ENCODE measurements at places on chromosomes 2 and 18.

DNA sequence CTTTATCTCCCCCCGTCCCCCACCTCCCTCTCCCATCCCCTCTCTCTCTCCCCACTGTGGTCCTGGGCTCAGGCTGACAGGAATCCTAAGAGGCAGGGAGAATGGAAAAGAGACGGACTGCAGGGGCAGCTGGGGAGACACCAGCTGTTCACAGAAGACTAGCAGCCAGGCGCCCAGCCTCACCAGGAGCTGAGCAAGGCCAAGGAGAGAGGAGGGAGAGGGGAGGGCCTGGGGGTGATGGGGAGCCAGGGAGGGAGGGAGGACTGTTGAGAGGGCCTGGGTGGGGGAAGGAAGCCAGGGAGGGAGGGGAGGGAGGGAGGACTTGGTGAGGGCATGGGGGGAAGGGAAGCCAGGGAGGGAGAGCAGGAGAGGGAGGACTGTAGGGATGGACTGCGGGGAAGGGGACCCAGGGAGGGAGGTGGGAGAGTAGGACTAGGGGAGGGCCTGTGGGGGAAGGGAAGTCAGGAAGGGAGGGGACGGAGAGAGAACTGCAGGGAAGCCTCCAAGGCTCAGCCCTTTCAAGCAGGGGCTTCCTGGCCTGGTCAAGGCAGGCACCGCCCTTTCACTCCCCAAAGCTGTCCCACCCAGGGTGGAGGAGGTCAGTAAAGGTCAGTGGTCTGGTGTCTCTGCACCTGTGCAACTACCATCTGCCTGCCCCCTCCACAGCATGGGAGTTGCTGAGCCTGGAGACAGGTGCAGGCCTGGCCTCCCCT, 517.7 kb upstream of the MYT1L start:
- DNase-seq: no peak
- H3K27ac ChIP-seq: no peak overlapping the region
- H3K4me3 ChIP-seq: no peak overlapping the region
- no peaks in the 10 kb centered on the region for H3K27me3 ChIP-seq

DNA sequence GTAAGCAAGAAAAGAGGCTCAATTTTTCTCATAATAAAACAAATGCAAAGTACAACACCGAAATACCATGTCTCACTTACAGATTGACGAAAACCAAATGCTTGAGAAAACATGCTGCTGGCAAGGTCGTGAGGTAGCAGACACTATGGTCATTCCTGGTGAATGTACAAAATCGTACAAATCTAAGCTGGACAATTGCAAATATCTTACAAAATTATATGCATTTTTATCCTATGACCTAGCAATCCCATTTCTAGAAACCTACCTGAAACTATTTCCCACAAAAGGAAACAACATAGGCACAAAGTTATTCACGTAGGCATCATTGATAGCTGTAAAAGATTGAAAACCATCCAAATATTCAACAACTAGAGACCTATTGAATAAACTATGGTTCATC, 54.0 kb downstream of the SCG2 start:
- H3K36me3 ChIP-seq: no peaks in the 10 kb centered on the region
- H3K4me3 ChIP-seq: no peak overlapping the region
- no peak overlapping the region for H3K27ac ChIP-seq
- no peaks in the 10 kb centered on the region for H3K27me3 ChIP-seq
- no peak for DNase-seq

DNA sequence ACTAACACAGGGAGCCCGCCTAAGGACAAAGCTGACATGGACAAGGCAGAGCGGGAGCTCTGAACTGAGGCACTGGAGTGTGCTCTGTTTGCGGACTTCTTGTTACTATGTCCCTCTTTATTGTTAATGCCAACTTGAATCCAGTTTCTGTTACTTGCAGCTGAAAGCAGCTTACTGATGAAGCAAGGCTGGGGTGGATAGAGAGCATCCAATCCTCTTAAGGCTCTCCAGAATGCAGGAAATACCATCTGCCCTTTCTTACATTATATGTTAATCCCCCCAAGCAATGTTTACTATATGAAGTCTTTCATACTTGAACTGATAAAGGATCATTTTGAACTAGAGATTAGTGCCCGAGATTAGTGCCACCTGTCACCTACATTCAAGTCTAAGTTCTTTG, 9.4 kb downstream of the FAM210A start:
- no peaks in the 10 kb centered on the region for H3K27me3 ChIP-seq
- H3K4me1 ChIP-seq: peaks cover 7% of the 10 kb centered on the region
- no peak overlapping the region for H3K4me3 ChIP-seq
- no peak for DNase-seq

- no peak overlapping the region for H3K27ac ChIP-seq
- H3K27me3 ChIP-seq: peaks cover 3% of the 10 kb centered on the region
- no peaks in the 10 kb centered on the region for H3K4me1 ChIP-seq
- no peaks in the 10 kb centered on the region for H3K36me3 ChIP-seq
- no peak overlapping the region for H3K4me3 ChIP-seq
- DNase-seq: no peak
These were observed 352.7 kb upstream of the SLC39A10 start for GRCh38 chr2:195304310-195304709.

DNA sequence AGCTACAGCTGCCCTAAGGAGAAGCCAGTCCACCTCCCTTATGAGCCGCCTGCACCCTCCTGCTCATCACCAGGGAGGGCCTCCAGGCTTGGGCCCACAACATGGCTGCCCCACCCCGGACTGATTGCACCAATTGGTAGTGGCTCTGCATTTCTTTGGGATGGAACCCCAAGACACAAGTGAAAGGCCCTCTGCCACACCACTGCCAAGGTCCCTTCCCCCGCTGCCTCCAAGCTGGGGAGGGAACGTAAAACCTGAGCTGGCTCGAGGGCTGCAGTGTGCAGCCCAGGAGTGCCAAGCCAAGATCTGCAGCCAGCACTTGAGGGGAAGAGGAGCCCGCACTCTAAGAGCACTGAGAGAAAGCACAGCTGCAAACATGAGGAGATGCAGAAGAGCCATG, 97.3 kb downstream of the EFEMP1 start:
- no peaks in the 10 kb centered on the region for H3K36me3 ChIP-seq
- H3K27ac ChIP-seq: no peak overlapping the region
- H3K27me3 ChIP-seq: no peaks in the 10 kb centered on the region
- no peaks in the 10 kb centered on the region for H3K4me1 ChIP-seq
- H3K4me3 ChIP-seq: no peak overlapping the region
- DNase-seq: no peak

DNA sequence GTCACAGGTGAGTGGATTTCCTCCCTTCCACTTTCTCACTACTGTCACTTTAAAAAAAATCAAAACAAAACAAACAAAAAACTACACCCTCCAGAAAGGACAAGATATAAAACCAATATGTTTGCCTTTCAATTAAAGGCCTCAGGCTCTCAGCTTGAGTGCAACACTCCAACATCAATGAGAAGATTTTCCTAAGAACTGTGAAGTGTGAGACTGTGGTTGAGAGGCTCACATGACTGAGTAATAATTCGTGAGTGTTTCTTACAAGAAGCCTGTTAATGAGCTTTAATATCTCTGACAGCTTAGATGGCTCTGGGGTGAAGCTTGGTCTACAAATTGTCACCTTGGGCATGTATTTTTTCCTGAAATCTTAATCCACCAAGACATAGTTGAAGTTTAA, 216.1 kb downstream of the ETAA1 start:
- no peaks in the 10 kb centered on the region for H3K4me1 ChIP-seq
- H3K27ac ChIP-seq: no peak overlapping the region
- no peaks in the 10 kb centered on the region for H3K27me3 ChIP-seq

DNA sequence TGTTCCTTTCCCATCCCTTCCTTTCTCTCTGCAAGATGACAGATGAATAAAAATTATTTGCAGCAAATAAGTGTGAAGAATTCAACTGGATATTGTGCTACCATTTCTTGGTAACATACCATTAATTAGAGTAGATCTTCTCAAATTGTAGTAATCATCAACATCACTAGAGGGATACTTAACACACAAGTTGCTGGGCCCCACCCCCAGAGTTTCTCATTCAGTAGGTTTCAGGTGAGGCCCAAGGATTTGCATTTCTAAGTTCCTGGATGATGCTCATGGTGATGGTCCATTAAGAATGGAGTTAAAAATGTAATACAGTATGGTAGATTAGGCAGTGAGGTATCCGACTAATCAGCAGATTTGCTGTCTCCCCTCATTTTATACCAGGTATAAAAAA, 594.0 kb downstream of the ERBB4 start:
- H3K4me1 ChIP-seq: no peaks in the 10 kb centered on the region
- no peak overlapping the region for H3K4me3 ChIP-seq
- no peak overlapping the region for H3K27ac ChIP-seq
- no peaks in the 10 kb centered on the region for H3K36me3 ChIP-seq
- DNase-seq: no peak

DNA sequence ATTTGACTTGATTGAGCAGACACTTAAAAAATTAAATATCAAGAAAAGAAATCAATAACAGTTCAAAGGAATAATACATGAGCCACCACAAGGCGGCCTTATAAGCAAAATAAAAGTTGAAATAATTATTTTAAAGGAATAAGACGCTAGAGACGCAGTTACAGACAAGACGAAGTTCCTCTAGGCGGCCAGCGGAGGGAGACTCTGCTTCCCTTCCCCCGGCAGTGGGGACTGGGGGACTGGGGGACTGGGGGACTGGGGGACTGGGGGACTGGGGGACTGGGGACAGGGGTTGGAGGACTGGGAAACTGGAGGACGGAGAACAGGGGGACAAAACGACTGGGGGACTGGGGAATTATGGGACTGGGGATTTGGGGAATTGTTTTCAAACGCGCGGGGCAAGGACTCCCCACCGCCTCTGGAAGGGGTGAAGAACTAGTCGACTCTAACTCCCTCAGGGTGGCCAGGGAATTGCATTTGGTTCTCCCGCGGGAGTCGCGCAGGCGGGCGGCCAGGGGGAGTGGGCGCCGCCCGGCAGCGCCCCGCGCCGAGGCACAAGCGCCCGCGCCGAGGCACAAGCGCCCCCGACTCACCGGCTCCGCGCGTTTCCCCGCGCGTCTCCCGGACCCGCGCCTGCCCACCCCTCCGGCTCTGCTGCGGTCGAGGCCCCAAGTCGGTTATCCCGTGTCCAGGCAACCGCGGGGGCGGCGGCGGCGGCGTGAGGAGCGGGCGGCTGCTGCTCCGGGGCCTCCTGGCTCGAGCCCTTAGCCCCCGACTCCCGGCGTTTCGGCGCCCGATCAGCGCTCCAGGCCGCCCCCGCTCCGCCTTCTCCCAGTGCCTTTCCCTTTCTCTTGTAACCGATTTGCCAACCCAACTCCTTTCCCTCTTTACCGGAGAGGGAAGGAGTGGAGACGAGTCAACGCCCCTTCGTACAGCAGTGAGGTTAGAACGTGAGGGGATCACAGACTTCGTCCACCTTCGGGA, at the start of gene CCDC178:
CCDC178 (minus strand) TSS at position 662 of the 984 bp plus-strand sequence. CDS start 28,633 bp downstream, outside the sequence.
- peaks cover 18% of the 10 kb centered on the region for H3K27me3 ChIP-seq
- H3K4me1 ChIP-seq: no peaks in the 10 kb centered on the region
- H3K27ac ChIP-seq: no peak within 1 kb of the TSS
- no peak for DNase-seq
- no peak within 1 kb of the TSS for H3K4me3 ChIP-seq
- no peaks in the 10 kb centered on the region for H3K36me3 ChIP-seq

DNA sequence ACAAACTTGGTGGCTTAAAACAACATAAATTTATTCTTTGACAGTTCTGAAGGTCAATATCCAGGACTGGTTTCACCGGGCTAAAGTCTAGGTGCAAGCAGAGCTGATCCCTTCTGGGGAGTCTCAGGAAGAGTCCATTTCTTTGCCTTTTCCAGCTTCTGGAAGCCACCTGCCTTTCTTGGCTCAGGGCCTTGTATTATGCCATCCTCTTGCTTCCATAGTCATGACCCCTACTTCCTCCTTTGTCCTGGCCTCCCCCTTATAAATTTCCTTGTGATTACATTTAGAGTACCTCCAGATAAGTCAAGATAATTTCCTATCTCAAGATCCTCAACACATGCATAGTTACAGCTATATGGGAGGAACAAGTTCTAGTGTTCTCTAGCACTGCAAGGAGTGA, 1089.5 kb downstream of the LRP1B start:
- no peaks in the 10 kb centered on the region for H3K4me1 ChIP-seq
- H3K27ac ChIP-seq: no peak overlapping the region
- H3K36me3 ChIP-seq: no peaks in the 10 kb centered on the region
- no peaks in the 10 kb centered on the region for H3K27me3 ChIP-seq
- DNase-seq: no peak

GRCh38 chr2:208280234-208280633, 14.2 kb downstream of the PIKFYVE start:
- no peak overlapping the region for H3K27ac ChIP-seq
- DNase-seq: no peak
- no peaks in the 10 kb centered on the region for H3K27me3 ChIP-seq
- peaks cover 70% of the 10 kb centered on the region for H3K36me3 ChIP-seq
- peaks cover 24% of the 10 kb centered on the region for H3K4me1 ChIP-seq

GRCh38 chr18:48620071-48620470, 81.2 kb downstream of the CTIF start:
- DNase-seq: no peak
- H3K27me3 ChIP-seq: no peaks in the 10 kb centered on the region
- H3K36me3 ChIP-seq: no peaks in the 10 kb centered on the region
- H3K4me3 ChIP-seq: no peak overlapping the region
- no peaks in the 10 kb centered on the region for H3K4me1 ChIP-seq

DNA sequence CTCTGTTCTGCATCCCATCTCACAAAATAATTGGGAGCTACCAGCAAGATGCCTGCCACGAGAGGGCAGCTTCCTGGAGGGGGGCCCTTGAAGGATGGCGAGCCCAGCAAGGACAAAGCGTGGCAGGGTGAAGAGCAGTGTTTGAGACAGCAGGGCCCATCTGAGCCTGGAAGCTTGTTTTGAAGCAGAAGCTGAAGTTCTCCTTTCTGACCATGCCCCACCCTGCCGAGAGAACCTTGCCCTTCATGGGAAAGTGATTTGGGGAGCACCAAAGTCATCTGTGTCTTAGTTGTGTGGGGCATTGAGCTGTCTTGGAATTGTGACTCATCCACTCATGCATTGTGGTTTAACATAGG, 216.3 kb downstream of the BCL11A start:
- no peaks in the 10 kb centered on the region for H3K4me1 ChIP-seq
- H3K4me3 ChIP-seq: no peak overlapping the region
- no peak overlapping the region for H3K27ac ChIP-seq
- peaks cover 6% of the 10 kb centered on the region for H3K27me3 ChIP-seq

- H3K4me3 ChIP-seq: no peak overlapping the region
- no peaks in the 10 kb centered on the region for H3K4me1 ChIP-seq
- no peaks in the 10 kb centered on the region for H3K36me3 ChIP-seq
- no peaks in the 10 kb centered on the region for H3K27me3 ChIP-seq
- H3K27ac ChIP-seq: no peak overlapping the region
- DNase-seq: no peak
These were observed 102.2 kb downstream of the PDE1A start for GRCh38 chr2:182324665-182325064.

GRCh38 chr2:127644066-127645025, 1.6 kb upstream of the GPR17 start:
- DNase-seq: no peak
- no peaks in the 10 kb centered on the region for H3K4me1 ChIP-seq
- no peaks in the 10 kb centered on the region for H3K27me3 ChIP-seq
